ENCODE measurements at places on chromosomes 4 and X.

GRCh38 chr4:5852523-5853202, 40.2 kb downstream of the CRMP1 start:
- no peak for DNase-seq

DNA sequence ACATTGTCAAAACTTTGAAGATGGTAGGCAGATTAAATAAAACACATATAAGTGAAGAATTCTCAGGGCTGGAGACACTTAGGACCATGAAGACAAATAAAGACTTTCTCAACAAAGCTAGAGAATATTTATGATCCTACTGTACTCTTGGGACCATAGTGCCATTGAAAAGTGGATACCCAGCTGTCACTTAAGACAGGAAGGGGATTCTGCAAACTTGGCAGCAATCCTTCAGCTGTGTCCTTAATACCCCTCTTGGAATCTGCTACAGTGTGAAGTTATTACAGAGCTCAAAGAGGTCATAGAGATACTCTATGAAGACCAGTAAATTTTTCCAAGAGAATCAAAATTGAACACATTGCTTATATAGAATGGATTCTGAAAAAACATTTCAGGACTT, 24.3 kb downstream of the PDE5A start:
- no peak for DNase-seq

- no peak for DNase-seq
Measured at GRCh38 chr4:24768006-24768405, 27.4 kb upstream of the SOD3 start.

GRCh38 chr4:164807611-164808010, 53.7 kb downstream of the SMIM31 start:
- DNase-seq = no peak

- DNase-seq = no peak
Measured at GRCh38 chrX:149521438-149521837, 16.3 kb upstream of the IDS start.

DNA sequence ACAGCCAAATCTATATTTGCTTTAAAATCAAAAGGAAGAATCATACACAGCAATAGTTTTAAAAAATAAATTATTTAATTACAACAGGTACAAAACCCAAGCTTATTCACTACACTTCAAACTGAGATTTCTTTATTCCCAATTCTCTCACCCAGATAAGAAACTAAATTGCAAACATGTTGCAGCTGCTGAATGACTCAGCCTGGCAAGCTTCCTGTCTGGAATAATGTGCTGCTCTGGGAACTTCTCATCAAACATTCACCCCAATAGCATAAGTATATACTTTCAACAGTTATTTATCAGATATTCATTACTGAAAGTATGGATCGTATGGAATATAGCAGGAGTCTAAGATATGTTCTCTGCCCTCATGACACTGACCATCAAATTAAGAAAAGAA, 43.0 kb upstream of the GABRA2 start:
- DNase-seq = no peak

Data from Kasumi-1 (cell line).